Ovary (tissue), 10 donors: ENCODE measurements at places on chromosomes 11 and 22. TPM values are rescaled to one million over a fixed set of nuclear protein-coding genes. Genes with fewer than 3 reads are reported as not detected.

- DNase-seq, result no peak
- H3K4me1 ChIP-seq, result no peaks in the 10 kb centered on the region
- no peak overlapping the region for H3K4me3 ChIP-seq
- H3K27ac ChIP-seq, result no peak overlapping the region
- no peaks in the 10 kb centered on the region for H3K36me3 ChIP-seq
Measured at GRCh38 chr11:35862666-35863065, 81.2 kb upstream of the LDLRAD3 start.

DNA sequence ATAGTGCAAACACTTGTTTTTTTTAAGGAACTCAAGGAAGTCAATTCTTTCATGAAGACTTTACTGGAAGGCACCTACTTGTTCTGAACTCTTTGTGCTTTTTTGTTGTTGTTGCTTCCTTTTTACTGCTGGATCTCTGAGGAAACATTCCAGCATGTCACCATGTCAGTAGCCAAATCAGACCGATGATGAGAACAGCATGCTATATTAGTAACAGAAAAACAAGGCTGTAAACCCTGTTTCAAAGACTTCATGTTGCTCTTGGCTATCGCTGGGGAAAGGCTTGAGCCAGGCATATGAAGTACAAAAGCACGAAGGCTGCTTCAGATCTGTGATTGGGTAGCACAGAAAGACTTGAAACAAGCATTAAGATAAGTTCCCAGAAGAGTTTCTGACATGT lies 125.6 kb upstream of the SLC5A12 start:
- H3K36me3 ChIP-seq, result no peaks in the 10 kb centered on the region
- no peaks in the 10 kb centered on the region for H3K27me3 ChIP-seq
- no peaks in the 10 kb centered on the region for H3K4me1 ChIP-seq

DNA sequence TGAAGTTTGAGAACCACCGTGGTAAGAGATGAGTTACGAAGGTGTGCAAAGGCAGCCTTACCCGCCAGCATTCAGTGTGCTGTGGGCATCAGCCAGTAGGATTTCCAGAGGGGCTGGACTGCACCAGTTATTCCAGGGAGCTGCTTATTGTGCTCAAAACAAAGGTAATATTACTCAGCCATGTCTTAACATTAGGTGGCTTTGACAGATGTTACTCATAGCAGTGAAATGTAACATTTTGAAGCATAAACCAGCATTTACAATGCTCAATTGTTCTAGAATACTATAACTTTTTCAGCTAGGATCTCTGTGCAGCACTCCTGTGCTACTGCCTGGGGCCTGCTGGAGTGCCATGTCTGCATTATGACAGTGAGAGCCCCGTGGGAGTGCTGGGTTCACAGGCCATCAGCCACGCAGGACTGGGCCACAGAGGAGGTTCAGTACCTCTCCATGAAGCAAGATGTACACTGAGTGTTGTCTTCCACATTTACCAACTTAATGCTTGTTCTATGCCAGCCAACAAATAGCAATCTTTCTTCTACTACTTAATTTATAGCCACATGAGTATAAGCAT lies 238.1 kb downstream of the CADM1 start:
- H3K4me3 ChIP-seq, result no peak overlapping the region
- no peak for DNase-seq
- H3K4me1 ChIP-seq, result no peaks in the 10 kb centered on the region
- H3K36me3 ChIP-seq, result no peaks in the 10 kb centered on the region
- no peaks in the 10 kb centered on the region for H3K27me3 ChIP-seq
- H3K27ac ChIP-seq, result no peak overlapping the region

- no peaks in the 10 kb centered on the region for H3K36me3 ChIP-seq
- H3K4me3 ChIP-seq, result no peak overlapping the region
- no peaks in the 10 kb centered on the region for H3K27me3 ChIP-seq
- H3K27ac ChIP-seq, result no peak overlapping the region
Measured at GRCh38 chr11:134355656-134356055, 23.9 kb downstream of the GLB1L2 start.

GRCh38 chr11:126083829-126084607 lies 21.4 kb upstream of the CDON start:
- H3K27me3 ChIP-seq, result no peaks in the 10 kb centered on the region
- H3K36me3 ChIP-seq, result no peaks in the 10 kb centered on the region
- H3K27ac ChIP-seq, result no peak overlapping the region
- H3K4me3 ChIP-seq, result no peak overlapping the region
- H3K4me1 ChIP-seq, result peaks cover 8% of the 10 kb centered on the region
- DNase-seq, result no peak

GRCh38 chr11:76810151-76810853 lies 27.1 kb downstream of the TSKU start:
- no peak for DNase-seq
- peaks cover 5% of the 10 kb centered on the region for H3K4me1 ChIP-seq
- H3K27ac ChIP-seq, result no peak overlapping the region
- H3K36me3 ChIP-seq, result no peaks in the 10 kb centered on the region

DNA sequence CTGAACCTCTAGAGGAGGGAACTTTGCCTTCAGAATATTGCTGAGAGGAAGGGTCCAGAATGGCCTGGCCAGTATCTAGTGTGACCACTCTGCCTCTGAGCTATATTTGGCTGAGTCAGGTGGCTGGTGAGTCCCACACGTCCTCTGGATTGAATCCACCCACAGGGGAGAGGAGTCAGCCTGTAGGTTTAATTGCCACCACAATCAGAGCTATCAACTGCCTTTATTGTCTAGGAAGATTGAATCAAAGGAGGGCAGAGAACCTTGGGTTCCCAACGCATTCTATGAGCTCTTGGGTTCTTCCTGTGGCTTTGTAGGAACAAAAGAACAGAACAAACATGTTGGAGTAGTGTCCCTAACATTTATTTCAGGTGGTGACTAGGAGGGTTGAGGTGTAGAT lies 67.7 kb downstream of the ST3GAL4 start:
- no peaks in the 10 kb centered on the region for H3K36me3 ChIP-seq
- peak overlapping the region; percentile 75 for H3K27ac ChIP-seq
- DNase-seq, result no peak
- peaks cover 43% of the 10 kb centered on the region for H3K4me1 ChIP-seq

DNA sequence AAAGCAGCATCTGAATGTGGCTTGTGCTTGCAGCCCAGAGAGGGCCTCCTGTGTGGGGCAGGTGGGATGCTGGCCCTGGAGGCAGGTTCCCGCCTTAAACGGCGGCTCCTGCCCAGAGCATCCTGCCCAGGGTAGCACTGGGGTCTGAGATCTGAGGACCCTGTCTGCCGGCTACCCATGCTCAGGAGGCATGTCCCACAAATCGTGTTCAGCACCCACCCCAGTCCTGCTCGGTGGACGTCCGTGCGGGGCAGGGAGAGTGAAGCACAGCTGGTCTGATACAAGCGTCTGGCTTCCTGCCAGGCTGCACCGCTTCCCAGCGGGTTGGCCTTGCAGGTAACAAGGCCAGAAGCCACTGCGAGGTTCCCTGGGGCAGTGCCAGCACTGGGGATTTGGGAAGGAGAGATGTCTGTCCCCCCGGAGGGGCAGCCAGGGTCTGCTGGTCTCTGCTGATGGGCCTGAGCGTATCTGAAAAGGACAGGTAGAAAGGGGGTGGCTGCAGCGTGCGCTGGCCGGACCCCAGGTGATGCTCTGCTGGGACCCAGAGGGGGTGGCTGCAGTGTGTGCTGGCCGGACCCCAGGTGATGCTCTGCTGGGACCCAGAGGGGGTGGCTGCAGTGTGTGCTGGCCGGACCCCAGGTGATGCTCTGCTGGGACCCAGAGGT lies 3.6 kb downstream of the TRABD start:
- no peak overlapping the region for H3K4me3 ChIP-seq
- peaks cover 13% of the 10 kb centered on the region for H3K4me1 ChIP-seq
- H3K27me3 ChIP-seq, result no peaks in the 10 kb centered on the region
- no peaks in the 10 kb centered on the region for H3K36me3 ChIP-seq
- no peak overlapping the region for H3K27ac ChIP-seq
- DNase-seq, result no peak

- H3K27ac ChIP-seq, result no peak overlapping the region
- no peaks in the 10 kb centered on the region for H3K4me1 ChIP-seq
- no peaks in the 10 kb centered on the region for H3K36me3 ChIP-seq
- no peaks in the 10 kb centered on the region for H3K27me3 ChIP-seq
Measured at GRCh38 chr11:107704451-107704850, 7.4 kb downstream of the SLN start.

- no peaks in the 10 kb centered on the region for H3K27me3 ChIP-seq
- H3K27ac ChIP-seq, result no peak overlapping the region
- H3K4me3 ChIP-seq, result no peak overlapping the region
- no peaks in the 10 kb centered on the region for H3K36me3 ChIP-seq
Measured at GRCh38 chr11:85295694-85296271, 331.4 kb downstream of the DLG2 start.

- no peak for DNase-seq
- H3K36me3 ChIP-seq, result no peaks in the 10 kb centered on the region
- no peaks in the 10 kb centered on the region for H3K27me3 ChIP-seq
- no peak overlapping the region for H3K27ac ChIP-seq
Measured at GRCh38 chr22:39212721-39213376, 31.9 kb downstream of the PDGFB start.

DNA sequence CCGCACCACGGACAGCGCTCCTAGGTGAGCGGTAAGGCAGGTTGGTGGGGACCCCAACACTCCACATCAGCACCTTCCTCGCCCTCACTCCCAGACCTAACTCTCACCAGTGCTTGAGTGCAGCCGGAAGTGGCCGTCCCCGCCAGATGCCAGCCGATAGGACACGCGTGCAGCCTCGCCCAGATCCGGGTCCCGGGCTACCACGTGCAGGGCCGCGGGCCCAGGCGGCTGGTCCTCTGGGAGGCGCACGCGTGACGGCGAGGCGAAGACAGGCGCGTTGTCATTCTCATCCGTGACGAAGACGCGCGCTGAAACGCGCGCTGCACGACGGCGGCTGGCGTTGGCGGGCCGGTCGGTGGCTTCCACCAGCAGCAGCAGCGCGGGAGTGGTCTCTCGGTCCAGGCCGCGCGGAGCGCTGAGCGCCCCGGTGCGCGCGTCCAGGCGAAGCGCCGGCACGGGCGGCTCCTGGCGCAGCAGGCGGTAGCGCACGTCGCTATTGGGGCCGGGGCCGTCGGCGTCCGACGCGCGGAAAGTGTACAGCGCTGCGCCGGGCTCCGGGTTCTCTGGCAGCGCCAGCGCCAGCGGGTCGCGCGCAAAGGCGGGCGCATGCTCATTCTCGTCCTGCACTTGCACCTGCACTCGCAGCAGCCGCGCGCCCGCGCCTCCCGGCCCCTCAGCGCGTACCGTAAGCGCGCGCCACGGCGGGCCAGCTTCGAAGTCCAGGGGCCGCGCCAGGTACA lies 10.8 kb upstream of the TPP1 start:
- H3K27ac ChIP-seq, result no peak overlapping the region
- no peaks in the 10 kb centered on the region for H3K27me3 ChIP-seq
- no peaks in the 10 kb centered on the region for H3K36me3 ChIP-seq
- DNase-seq, result no peak
- H3K4me1 ChIP-seq, result no peaks in the 10 kb centered on the region

- no peak for DNase-seq
- no peaks in the 10 kb centered on the region for H3K4me1 ChIP-seq
- H3K27ac ChIP-seq, result no peak overlapping the region
- H3K4me3 ChIP-seq, result no peak overlapping the region
- H3K27me3 ChIP-seq, result no peaks in the 10 kb centered on the region
Measured at GRCh38 chr22:47612311-47612910, 850.0 kb downstream of the TBC1D22A start.

- H3K27ac ChIP-seq, result no peak overlapping the region
- DNase-seq, result no peak
- no peaks in the 10 kb centered on the region for H3K4me1 ChIP-seq
- H3K36me3 ChIP-seq, result no peaks in the 10 kb centered on the region
- H3K27me3 ChIP-seq, result no peaks in the 10 kb centered on the region
- H3K4me3 ChIP-seq, result no peak overlapping the region
Measured at GRCh38 chr22:26045860-26046259, 123.4 kb upstream of the SEZ6L start.

DNA sequence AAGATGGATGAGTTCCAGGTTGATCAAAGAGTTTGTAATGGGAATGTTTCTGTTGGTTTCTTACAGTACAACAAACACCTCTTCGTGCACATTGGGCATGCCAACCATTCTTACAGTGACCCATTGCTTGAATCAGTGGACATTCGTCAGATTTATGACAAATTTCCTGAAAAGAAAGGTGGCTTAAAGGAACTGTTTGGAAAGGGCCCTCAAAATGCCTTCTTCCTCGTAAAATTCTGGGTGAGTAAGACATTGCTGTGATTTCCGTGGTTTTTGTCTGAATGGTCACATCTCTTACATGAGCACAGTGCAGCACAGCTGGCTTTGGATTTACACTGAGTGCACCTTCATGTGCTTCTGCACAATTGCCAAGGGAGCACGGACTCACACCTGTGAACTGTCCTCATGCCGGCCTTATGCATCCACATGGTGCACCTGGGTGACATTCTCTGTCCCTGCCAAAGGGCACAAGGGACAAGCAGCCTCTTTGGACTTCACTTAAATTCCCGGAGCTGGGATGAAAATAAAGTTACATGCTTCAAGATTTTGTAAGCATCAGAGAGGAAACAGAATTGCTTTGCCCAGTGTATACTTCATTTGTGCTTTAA lies 107.1 kb upstream of the RASSF10 start:
- H3K4me1 ChIP-seq, result peaks cover 2% of the 10 kb centered on the region
- H3K36me3 ChIP-seq, result no peaks in the 10 kb centered on the region
- H3K27ac ChIP-seq, result no peak overlapping the region
- no peaks in the 10 kb centered on the region for H3K27me3 ChIP-seq

GRCh38 chr11:112966561-112966960 lies 5.3 kb downstream of the NCAM1 start:
- no peaks in the 10 kb centered on the region for H3K4me1 ChIP-seq
- no peak for DNase-seq
- H3K27me3 ChIP-seq, result no peaks in the 10 kb centered on the region
- H3K27ac ChIP-seq, result no peak overlapping the region
- no peaks in the 10 kb centered on the region for H3K36me3 ChIP-seq

DNA sequence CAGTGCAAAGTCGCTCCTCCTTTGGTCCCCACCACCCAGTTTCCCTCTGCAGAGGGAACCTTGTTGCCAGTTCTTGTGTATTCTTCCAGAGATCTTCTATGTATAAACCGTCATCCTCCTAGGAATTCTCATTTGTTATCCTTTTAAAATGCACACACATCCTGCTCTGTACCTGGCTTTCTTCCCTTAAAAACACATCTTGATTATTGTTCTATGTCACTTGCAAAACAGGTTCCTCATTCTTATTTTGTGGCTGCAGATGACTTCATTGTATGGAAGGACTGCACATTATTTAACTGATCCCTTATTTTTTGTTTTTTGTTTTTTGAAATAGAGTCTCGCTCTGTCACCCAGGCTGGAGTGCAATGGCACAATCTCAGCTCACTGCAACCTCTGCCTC lies 26.6 kb upstream of the SYT7 start:
- H3K4me1 ChIP-seq, result peaks cover 5% of the 10 kb centered on the region
- no peak for DNase-seq
- H3K27ac ChIP-seq, result no peak overlapping the region
- H3K4me3 ChIP-seq, result no peak overlapping the region
- H3K27me3 ChIP-seq, result no peaks in the 10 kb centered on the region

- DNase-seq, result no peak
- no peaks in the 10 kb centered on the region for H3K27me3 ChIP-seq
- H3K4me1 ChIP-seq, result peaks cover 6% of the 10 kb centered on the region
- H3K27ac ChIP-seq, result no peak overlapping the region
- no peaks in the 10 kb centered on the region for H3K36me3 ChIP-seq
Measured at GRCh38 chr11:12715131-12715530, 40.9 kb downstream of the TEAD1 start.

The BTBD10 gene
- 27.5 TPM for total RNA-seq

The DDX25 gene
- total RNA-seq, result 0.65 TPM

The NUCB2 gene
- 80.0 TPM for total RNA-seq

The ZFP91 gene
- total RNA-seq, result 39.5 TPM

The FGF3 gene
- total RNA-seq, result not detected

The YIF1A gene
- total RNA-seq, result 43.8 TPM

The C22orf31 gene
- total RNA-seq, result 0.35 TPM

The FAT3 gene
- total RNA-seq, result 1.7 TPM

The BAIAP2L2 gene
- 2.2 TPM for total RNA-seq

The TEX12 gene
- not detected for total RNA-seq

The UCP3 gene
- total RNA-seq, result 0.72 TPM
